Stimulated activated naive CD4-positive, alpha-beta T cell treated with Interleukin-2 at 50 U/mL for 16 hours (primary cell): ENCODE measurements at places on chromosomes 5 and 9.

GRCh38 chr5:83548581-83548980 is 77.0 kb downstream of the VCAN start:
- no peak for DNase-seq

DNA sequence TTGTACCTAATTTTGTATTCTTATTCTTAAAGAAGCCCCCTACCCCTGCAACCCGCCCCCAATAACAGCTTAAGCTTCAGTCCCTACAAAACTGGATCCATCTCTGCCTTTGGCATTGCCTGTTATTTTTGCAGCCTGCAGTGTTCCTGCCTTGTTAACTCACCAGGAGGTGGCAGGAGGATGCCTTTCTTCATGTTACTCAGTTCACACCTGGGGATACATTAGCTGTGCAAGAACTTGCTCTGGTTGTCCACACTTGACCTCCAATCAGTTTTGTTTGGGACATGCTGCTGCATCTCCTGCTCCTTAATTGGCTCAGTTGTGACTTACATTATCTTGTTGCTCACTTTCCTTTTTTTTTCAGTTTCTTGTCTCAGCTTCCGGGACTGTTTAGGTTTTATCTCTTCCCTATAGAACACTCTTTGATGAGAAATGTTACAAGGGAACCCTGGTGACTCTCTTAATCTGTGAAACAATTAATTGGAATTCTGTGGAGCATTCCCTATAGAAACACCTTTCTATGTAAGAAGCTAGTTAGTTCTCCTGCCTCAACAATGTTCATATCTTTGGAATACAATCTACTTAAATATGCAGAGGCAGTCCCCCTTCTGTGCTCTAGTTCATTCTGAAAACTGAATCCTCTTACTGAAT is 467.7 kb upstream of the ACO1 start:
- DNase-seq: no peak

DNA sequence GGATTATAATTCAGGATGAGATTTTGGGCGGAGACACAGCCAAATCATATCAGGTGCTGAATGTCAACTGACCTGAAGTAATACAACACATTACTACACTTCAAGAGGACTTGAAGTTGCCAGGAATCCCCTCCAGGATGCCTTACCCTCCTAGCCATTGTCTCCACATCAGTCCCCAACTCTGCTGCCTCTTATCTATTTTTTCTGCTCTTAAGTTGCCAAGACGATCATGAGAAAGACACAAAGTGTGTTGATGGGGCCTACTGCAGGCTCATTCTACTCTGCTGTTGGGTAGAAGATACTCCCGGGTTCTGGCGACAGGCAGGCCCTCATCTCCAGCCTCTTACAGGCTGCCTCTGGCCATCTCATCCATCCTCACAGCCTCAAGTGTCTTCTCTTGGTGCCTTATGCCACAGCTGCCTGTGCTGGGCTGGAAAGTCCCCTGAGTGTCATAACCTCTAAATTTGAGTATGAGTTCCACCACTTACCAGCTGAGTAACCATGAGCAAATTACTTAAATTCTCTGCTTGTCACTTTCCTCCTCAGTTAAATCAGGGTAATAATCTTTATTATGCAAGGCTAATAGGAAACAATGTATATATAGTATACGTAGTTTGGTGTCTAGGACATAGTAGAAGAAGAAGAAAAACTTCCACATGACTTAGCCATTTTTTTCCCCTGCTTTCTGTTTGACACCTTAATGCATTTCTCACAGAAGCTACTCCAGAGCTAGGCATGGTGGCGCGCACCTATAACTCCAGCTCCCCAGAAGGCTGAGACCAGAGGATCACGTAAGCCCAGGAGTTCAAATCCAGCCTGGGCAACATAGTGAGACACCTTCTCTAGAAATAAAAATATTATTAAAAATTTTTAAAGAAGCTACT is 73.0 kb upstream of the SNX2 start:
- DNase-seq: no peak

DNA sequence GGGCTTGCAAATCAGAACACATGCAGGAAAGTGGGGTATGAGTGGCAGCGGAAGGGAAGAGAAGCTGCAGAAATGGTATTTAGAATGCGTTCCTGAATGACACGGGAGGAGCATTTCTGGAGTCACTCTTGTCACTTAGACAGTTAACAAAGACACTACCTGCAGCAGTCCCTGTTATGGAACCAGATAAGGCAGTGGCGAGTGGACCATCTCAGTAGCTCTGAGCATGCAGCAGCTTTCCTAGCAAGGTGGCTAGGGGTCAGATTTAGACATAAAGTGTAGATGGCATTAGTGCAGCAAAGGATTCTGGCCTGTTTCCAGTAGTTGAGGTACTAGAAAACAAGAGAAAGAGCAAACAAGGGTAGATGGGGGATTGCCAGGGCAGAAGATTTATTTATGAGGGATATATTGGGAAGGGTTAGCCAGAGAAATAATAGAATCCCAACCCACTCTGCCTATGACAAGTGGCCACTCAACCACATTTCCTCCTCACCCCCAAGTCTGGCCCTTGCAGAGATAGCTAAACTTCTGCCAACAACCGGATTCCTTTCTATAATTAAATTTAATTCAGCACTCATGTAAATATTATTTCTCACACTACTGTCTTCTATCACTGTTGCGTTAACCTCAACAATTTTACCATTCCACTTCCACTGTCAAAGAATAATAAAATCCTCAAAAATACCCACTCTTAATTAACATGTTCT is 201.6 kb downstream of the DCP2 start:
- no peak for DNase-seq

DNA sequence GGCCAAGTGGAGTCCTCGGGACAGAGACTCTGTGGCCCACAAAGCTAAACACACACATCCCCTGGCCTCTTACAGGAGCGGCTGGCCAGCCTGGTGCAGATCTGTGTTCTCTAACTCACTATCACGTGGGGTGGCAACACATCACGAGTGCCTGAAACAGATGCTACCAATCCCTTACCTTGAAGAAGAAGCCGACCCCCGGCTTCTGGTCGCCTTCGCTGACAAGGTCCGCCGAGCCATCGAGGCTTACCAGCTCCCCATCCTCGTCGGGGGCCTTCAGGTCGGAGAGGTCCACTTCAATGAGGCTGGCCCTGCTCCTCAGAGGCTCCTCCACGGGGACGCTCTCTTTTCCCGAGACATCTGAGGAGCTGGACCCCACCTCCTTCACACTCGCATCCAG is 86.7 kb downstream of the CAMSAP1 start:
- DNase-seq: no peak

DNA sequence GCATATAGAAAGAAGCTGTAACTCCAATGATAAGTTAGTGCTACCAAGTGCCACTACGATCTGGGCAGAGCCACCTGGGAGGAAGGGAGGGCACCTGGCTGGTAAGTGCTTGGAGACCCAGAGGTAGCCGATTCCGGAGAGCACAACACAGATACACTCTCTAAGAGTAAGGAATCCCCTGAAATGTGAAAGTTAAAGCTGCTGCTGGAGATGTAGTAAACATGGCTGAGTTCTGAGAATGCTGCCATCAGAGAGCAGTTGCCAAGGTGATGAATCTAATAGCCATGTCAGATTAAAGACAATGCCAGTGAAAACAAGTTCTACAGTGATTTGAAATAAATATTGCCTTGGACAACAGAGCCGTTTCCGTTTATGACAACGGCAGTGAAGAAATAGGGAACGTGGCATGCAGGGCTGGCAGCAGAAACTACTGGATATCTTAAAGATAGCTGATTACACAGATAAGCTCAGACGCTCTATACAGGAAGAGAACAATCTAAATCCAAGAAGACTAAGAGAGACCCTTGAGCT is 561.2 kb upstream of the C9orf72 start:
- no peak for DNase-seq

- no peak for DNase-seq
Measured at GRCh38 chr9:20125727-20126126, 336.9 kb upstream of the SLC24A2 start.
